GM04503 (cell line): ENCODE measurements at places on chromosomes 6 and 20.
A peak's percentile ranks its signal among the peaks of the same experiment; 100 is the strongest.

DNA sequence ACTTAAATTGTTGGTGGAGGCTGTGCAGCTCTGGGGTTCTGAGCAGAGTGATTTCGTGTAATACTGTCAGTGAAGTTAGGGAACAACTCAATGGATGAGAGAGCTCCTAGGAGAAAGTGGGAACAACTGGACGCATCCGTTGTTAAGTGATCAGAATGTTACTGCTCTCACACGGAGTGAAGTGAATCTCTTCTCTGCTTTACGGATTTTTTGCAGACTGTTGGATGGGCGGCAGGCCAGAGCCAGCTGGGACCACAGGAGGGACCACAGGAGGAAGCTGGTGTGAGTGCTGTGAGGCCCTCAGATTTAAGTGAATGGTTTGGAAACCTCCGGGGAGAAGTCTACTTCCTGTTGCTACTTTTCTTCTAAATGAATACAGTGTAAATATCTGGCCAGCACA lies 23.7 kb upstream of the PPP1R14C start:
- DNase-seq, result no peak

GRCh38 chr20:25203871-25204320 lies 8.4 kb downstream of the ENTPD6 start:
- DNase-seq, result no peak

GRCh38 chr6:20757761-20758160 lies 223.5 kb downstream of the CDKAL1 start:
- DNase-seq, result peak; percentile 34

- peak; percentile 3 for DNase-seq
Observed at GRCh38 chr6:135823851-135824250, 27.6 kb upstream of the PDE7B start.

DNA sequence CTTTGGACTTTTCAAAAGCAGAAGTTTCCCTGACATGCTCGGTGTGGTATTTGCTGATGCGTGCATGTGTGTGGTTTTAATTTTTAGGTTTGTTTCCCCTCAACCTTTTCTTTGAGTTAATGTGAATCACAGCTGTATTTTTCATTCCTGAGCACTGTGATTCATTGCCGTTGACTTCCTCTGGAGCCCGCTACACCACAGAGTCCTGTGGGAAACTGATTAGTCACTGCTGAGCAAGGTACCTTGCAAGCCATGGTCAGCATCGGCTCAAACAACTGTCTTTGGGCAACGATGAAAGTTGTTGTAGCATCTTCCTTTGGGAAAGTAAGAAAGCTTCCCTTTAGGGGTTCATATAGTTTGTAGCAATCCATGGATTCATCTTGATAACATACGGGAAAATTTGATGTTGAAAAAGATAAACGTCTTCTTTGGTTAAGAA lies 57.5 kb downstream of the RIN2 start:
- peak; percentile 99 for DNase-seq

DNA sequence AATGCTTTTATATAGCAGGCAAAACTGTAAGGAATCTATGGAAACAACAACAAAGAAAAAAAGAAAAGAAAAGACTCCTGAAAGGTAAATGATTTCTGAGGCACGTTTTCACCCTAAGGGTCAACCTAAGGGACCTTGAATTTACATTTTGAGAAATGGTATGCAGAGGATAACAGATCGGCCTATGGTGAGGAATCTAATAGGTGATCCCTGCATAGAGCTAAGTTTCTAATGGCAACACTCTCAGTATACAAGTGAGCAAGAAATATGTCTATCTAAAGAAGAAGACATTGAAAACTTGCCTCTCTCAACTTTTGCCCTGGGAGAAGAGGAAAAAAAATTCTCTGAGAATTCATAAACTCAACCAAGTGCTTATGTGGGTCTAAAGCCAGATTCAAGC lies 18.9 kb upstream of the AKAP7 start:
- no peak for DNase-seq

DNA sequence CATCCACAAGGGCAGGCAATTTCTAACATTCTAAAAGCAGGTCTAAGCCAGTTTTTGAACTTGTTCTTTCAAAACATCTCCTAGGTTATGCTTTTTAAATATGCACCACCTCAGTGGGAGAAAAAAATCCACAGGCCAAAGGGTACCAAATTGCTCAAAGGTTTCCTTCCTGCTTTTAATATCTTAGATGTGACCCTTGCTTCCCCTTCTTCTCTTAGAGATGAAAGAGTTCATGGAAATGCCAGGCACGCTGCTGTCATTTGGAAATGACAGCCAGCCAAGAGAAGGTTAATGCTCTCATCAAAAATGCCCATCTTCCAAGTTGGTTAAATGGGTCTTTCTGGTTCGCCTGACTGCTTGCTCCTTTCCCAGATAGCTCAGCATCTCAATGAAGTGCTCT lies 497.1 kb downstream of the CD83 start:
- no peak for DNase-seq

- DNase-seq, result no peak
Observed at GRCh38 chr6:28606424-28607391, 81.0 kb downstream of the GPX5 start.

DNA sequence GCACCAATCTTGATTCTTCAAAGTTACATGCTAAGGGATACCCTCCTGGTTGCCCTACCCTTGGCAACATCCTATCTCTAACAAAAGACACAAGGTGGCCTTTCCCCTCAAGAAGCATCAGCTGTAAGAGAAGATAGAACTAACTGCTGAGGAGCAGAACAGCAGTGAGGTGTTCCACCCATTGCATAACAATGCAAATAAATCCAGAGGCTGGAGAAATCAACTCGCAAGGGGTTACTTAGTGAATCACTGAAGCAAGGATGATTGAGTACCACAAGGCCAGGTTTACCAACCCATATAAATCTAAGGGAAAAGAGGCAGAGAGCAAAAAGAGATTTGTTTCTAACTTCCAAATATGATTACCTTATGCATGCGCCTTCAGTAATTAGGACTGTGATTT lies 36.7 kb downstream of the F13A1 start:
- DNase-seq, result no peak

GRCh38 chr20:47330933-47331708 lies 25.4 kb downstream of the ZMYND8 start:
- peak; percentile 82 for DNase-seq

DNA sequence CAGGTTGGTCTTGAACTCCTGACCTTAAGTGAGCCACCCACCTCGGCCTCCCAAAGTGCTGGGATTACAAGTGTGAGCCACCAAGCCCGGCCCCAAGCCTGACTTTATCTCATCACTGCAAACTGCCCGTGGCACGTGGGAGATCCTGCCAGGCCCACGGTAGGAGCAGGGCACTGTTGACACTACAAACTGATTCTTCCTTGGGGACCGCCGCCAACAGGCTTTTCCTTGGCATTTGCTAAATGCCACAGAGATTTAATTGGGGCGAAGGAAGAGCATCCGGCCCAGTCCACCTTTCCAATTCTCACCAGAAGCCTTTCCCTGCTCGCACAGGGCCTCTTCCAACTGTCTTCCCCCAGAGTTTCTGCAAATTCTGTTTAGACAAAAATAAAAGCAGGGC lies 11.0 kb downstream of the ATP9A start:
- no peak for DNase-seq

DNA sequence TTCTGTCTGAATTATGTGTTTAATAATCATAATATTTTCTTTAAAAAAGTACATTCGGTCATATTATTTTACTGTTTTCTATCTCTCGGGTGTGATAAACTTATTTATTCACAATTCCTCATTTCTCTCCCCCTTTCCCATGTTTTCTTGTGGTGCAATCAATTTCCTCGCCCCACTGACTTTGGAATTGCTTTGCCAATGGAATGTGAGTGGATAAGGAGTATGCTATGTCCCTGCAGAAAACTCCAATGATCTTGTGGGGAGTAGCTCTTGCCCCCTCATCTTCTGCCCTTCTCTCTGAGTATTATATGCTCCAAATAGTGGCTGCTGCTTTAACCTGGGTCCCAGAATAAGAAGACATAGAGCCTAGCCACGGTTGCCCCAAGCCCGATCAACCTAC lies 64.1 kb downstream of the HMGN3 start:
- no peak for DNase-seq

DNA sequence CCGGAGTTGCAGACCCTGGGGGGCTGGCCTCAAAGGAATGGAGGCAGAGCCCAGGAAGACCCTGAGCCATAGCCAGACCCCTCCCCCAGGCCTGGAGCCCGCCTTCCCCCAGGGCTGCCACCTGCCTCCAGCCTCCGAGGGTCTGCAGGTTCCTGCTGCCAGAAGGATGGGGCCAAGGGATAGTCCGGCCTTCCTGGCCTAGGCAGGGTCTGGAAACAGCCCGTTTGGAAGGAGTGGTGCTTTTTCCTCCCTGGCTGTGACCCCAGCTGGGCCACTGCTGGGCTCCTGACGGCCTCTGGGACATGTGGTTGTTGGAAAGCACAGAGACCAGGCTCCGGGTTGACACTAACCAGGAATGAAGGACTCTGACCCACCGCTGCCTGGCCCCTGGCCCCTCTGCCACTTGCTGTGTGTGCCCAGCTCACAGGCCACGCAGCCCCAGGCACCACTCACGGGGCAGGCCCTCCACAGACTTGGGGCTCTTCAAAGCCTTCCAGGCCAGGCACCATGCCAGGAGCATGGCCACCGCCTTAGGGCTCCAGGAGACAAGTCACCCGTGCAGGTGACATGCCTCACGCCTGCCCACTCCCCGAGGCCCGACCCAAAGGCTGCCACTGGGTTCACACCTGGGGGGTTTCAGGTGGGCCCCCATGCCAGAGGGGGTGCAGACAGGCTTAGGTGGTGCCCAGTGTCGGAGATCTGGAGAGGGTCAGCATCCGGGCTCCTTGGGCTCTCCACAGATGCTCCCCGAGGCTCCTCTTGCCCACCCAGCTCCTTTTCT lies 3.9 kb upstream of the LAMA5 start:
- DNase-seq, result no peak

DNA sequence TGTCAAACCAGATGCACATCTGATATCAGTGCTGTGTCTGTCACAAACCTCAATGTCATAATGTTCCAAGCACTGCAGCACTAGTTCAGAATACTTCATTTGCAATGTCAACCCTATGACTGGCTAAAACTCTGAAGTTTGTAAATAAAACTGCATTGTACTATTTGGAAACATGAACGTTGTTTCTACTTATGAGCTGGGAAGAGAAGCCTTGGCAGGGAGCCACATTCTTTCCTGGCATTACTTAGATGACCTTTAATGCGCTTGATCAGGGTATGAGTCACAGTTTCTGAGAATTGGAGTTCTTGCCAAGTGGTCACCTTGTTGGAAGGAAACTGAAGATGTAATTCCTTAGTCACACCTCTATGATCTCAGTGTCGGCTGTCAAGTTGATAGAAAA lies 664.8 kb upstream of the MMS22L start:
- DNase-seq, result no peak

DNA sequence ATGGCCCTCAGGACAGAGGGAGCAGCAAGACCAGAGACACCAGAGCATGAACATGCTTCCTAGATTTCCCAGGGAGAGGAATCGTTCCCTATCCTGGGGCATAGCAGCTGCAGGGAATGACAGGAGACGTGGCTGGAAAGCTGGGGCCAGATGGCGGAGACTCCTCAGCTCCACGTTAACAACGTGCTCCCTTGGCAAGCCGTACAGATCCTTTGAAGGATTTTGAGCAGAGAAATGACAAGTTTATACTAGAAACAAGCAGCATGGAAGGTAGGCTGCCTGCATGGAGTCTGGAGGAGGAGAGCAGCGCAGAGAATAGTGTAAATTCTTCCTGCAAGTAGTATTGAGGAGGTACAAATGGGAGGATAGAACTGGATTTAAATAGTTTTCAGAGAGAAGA lies 11.7 kb downstream of the MYLIP start:
- DNase-seq, result no peak
